ENCODE measurements at places on chromosomes 5 and 9.

DNA sequence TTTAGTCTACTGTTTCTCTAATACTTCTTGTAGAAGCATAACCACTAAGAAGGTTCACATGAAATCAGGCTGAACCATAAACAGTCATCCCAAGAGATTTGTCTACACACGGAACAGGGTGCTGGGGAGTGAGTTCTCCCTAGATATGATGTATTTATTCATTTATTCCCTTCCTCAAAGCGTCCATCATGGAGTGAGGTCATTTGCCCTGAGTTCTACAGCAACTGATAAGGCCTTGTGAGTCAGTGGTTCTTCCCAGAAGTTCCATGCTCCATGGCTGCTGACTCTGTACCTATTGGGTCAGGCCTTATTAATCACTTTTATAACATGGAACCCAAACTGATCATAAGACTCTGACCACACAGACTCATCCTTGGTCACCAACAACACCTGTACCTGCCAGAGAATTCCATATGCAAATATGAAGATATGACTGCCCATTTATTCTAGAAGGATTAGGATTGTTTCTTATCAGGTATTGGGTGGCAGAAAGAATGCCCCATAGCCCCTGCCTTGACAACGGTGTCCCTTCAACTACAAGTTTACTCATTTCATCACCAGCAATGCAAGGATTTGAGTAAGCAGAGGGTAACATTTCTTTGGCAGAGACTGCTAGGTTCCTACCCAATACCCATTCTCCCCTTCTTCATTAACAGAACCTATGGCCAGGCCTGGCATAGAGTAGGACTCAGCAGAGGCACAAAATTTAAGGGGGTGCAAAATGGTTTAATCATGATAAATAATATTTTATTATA, 118.1 kb downstream of the LHFPL2 start:
- peak; percentile 90 for DNase-seq

GRCh38 chr5:172151661-172152210, 36.3 kb downstream of the STK10 start:
- DNase-seq, result no peak

DNA sequence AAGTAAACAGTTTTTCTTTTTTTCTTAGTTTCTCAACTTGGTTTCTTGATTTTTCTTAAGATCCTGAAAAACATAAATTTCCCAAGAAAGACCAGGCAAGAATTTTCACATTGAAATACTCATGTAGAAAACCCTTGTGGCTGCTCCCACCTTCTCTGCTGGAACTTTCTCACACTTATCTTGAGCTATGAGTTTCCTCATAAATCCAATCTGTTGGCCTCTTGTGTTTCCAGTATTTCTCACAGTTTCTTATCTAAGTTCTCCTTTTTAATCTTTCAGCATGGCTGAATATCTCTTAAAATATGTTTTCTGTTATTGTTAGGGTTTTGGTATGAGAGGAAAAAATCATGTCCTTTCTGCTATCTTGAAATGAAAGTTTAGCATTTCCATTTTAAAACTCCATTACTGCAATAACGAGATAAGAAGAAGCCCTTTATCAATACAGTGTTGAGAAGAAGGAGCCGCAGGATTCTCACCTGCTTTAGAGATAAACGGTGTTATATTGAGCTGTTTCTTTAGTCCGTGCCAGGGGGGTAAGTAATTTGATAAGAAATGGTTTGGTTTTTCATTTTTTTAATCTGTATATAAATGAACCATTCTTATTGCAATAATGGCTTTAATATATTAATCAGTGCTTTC, 89.3 kb downstream of the ALDH1A1 start:
- DNase-seq, result no peak

DNA sequence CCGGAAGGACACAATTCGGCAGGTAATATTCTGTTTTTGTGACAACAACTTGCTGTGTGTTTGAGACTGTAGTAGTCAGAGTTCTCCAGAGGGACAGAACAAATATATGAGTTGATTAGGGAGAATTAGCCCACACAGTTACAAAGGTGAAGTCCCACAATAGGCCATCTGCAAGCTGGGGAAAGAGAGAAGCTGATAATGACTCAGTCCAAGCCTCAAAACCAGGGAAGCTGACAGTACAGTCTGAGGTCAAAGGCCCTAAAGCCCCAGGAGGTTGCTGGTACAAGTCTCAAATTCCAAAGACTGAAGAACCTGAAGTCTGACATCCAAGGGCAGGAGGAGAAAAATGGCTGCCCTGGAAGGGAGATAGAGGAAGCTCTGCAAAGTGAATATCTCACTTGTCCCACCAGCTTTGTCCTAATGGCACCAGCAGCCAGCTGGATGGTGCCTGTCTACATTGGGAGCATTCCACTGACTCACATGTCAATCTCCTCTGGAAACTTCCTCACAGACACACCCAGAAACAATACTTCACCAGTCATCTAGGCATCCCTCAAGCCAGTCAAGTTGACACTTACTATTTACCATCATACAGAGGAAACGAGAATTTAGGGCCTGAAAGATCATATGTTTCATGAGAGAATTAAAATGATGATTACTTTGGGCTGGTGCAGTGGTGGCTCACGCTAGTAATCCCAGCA, 36.3 kb upstream of the CTXN3 start:
- DNase-seq, result no peak

DNA sequence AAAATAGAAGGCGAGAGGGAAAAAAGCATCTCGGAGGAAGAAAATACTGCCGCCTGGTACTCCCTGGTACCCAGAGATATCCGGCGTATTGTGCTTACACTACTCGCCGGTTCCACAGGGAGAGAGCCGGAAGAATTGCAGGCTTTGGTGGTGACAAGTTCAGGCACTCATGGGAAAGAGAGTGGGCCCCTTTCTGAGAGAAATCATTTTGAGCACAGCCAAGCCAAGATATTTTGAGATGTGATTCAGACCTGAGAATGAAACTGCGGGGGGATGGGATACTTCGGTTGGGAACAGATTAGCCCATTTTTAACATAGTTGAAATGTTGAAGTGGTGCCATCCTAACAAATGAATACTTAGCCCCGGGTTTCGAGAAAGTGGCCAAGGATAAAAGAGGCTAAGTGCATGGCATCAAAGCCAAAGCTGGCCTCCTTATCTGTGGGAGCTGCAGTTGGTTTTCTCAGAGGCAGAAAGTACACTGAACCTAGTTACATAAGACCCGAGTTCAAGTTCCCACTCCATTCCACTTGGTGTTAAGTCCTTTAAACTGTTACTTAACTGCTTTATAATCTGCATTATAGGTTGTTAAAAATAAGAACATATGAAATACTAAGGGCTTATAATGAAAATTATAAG, 62.7 kb downstream of the SLC1A3 start:
- no peak for DNase-seq

- DNase-seq, result no peak
Measured at GRCh38 chr9:97479496-97480159, 21.8 kb upstream of the TMOD1 start.

- DNase-seq, result peak; percentile 88
Measured at GRCh38 chr9:35728041-35728971, 3.7 kb downstream of the TLN1 start.

DNA sequence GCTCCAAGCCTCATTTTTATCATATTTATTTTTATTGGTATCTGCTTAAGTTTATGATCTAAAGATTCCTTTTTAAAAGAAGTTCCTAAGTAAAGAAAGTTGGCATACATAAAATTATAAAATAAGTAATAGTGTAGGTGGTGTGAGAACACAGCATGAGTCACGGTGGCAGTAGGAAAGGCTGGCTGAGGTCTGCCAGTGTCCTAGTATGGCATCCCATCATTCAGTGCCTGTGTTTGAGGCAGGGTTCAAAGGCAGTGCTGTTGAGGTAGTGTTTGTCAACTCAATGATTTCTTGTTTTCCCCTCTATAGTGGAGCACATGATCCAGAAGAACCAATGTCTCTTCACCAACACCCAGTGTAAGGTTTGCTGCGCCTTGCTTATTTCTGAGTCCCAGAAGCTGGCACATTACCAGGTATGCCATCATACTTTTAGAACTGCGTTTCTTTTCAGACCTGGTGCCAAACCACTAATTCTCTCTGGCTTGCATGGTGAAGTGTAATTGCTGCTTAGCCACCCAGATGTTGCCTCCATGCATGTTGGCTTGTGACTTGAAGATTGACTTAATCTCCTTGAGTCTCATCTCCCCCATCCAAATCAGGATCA, 18.4 kb downstream of the ZNF346 start:
- DNase-seq, result no peak

DNA sequence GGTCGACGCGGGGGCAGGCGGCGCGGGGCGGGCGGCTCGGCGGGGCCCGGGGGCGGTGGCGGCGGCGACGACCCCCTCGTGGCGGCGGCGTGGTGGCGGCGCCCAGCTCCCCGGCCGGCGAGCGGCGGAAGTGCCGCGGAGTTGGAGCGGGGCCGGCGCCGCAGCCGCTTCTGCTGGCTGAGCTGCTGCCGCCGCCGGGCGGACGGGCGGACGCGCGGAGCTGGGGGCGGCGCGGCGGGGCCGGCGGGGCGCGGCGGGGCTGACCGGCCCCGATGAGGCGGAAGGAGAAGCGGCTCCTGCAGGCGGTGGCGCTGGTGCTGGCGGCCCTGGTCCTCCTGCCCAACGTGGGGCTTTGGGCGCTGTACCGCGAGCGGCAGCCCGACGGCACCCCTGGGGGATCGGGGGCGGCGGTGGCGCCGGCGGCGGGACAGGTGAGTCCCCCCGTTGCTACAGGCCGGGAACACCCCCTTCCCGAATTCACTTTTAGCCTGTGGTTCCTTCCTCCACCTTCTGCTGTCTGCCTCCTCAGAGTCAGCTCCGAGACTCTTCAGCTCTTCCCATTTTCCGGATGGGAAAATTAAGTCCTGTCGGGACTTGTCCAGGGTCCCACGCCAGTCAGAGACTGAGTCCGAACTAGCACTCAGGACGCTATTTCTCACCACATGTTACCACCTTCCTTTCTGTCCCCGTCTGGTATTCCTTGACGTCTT, at the start of gene GALNT10:
Gene GALNT10 (plus strand): TSS at position 139 of the 710 bp plus-strand sequence. CDS start 134 bp downstream, at position 273.
- peak; percentile 94 for DNase-seq

- no peak for DNase-seq
Measured at GRCh38 chr9:134505032-134505431, 136.6 kb upstream of the COL5A1 start.

DNA sequence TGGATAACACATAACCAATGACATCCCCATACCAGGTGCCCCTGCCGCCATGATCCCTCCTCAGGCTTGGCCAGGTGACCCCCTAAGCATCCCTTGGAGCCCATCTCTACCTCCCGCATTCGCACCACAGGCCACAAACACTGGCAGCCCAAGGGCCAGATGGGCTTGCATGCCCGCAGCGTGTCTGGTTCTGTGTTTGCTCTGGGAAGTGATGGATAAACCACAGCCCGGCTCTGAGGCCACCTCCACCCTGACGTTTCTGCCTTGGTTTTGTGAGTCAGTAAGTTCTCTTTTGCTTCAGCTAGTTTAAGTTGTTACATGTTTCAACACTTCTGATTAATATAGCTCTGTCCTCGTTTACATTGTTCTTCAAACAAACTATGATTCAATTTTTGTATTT, 172.4 kb upstream of the PHYKPL start:
- peak; percentile 83 for DNase-seq

Measured in suppressor macrophage (primary cell).